ENCODE measurements at places on chromosomes 1 and 21.

DNA sequence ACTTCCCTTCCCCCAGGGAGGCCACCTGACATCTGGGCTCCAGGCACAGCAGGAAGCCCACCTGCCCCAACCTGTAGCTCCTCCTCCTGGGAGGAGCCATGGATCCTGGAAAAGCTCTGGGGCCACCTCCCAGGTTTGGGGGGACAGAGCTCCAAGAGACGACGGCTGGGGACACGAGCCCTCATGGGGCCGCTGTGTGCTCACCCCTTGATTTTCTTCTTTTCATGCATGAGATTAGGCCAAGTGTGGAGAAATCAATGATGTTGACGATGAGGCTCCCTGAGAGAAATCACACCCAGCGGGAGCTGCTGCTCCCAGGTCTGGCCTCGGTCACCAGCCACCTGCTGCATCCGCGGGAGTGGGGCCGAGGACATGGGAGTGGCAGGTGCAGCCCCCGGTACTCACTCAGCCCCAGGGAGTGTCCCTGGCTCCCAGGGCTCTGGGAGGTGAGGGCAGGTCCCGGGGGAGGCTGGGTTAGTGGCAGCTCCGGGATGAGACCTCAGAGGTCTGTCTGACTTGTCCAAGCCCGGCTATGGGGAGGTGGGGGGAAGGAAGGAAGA is 8.7 kb downstream of the TNFRSF14 start:
- no peak for DNase-seq

DNA sequence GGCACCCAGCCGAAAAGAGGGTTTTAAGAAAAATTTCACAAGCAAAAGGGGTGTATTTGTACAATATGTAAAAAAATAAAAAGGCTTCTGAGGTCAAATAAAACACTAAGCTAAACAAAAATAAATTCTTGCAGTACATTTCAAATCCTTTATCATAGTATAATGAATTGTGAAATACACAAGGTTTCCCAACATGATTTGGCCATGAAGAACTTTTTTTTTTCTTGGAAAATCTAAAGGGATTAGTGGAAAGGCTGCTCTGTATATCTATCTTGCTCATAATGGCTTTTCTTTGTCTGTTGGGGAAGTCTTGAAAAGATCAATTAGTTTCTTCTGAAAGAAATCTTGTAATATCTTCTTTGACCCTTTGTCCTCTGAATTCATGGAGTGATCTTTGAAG is 593.4 kb downstream of the PLPP3 start:
- no peak for DNase-seq

GRCh38 chr1:153058826-153059784 is 1.8 kb upstream of the SPRR2A start:
- DNase-seq: no peak

DNA sequence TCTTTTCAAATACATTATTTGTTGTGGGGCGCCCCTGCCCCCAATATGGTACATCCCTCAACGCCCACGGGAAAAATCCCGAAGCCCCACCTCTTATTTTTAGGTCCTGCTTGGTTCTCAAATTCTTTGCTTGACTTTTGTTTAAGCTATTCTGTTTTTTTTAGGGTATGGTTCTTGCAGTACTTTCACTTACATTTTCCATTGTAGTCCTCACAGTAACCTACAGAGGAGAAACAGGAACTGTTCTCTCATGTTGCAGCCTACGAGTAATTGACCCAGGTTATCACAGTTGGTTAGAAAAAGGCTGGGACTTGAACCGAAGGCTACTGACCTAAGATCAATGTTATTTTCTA is 697 bp upstream of the C21orf91 start:
- DNase-seq: no peak

GRCh38 chr1:93680076-93680419 is 1.6 kb downstream of the BCAR3 start:
- no peak for DNase-seq

Measured in left forelimb (tissue), 1 donor.